ENCODE measurements at places on chromosomes 5 and 9.
A peak's percentile ranks its signal among the peaks of the same experiment; 100 is the strongest.

- DNase-seq, result no peak
Observed at GRCh38 chr9:113219969-113220368, 1.1 kb downstream of the FKBP15 start.

DNA sequence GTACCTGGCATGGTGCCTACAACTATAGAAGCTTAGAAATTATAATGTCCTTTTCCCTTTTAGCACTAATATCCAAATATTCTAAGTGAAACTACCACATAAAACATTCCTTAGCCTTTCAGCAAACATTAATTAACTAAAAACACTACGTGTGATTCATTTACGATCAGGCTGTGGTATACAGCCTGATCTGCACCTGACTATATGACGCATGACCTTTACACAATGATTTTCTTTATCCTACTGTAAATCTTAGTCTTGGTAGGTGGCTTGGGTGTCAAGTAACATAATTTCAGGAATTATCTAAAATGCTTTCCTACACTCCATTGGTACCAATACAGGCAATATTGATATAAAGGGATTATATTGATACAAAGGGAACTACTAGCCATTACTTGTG is 686.7 kb downstream of the DTWD2 start:
- DNase-seq, result no peak

- DNase-seq, result no peak
Observed at GRCh38 chr9:125681086-125681622, 25.9 kb downstream of the MAPKAP1 start.

GRCh38 chr9:81490605-81491331 is 198.6 kb downstream of the TLE1 start:
- DNase-seq, result no peak

DNA sequence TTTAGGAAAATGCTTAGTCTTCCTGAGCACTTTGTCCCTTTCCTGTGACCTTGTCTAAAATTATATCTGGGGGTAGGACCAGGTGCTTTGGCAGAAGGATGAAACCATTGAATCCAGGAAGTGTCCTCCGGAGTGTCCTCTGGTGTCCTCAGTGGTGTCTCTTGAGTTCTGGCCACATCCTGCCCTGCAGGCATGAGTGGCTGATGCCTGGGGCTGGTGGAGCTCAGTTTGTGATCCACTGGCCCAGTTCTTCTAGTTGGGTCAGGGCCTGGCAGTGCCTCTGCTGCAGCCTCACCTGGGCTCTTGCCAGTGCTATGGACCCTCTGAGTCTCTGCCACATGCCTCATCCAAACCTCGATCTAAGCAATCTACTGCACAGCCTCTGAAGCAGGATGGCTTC is 14.4 kb upstream of the TMED7 start:
- no peak for DNase-seq

- peak; percentile 49 for DNase-seq
Observed at GRCh38 chr5:95822542-95823181, at the start of gene GLRX. TSS of gene GLRX (minus strand) at chr5:95822726. CDS start at chr5:95822662, 64 bp downstream.

GRCh38 chr5:74293182-74293581 is 347.3 kb downstream of the ENC1 start:
- DNase-seq, result no peak

- DNase-seq, result no peak
Observed at GRCh38 chr5:145393426-145393825, 441.7 kb downstream of the PRELID2 start.

GRCh38 chr9:76557674-76558225 is 98.8 kb downstream of the GCNT1 start:
- DNase-seq, result no peak

GRCh38 chr9:76756268-76756640 is 8.0 kb upstream of the PCA3 start:
- no peak for DNase-seq

DNA sequence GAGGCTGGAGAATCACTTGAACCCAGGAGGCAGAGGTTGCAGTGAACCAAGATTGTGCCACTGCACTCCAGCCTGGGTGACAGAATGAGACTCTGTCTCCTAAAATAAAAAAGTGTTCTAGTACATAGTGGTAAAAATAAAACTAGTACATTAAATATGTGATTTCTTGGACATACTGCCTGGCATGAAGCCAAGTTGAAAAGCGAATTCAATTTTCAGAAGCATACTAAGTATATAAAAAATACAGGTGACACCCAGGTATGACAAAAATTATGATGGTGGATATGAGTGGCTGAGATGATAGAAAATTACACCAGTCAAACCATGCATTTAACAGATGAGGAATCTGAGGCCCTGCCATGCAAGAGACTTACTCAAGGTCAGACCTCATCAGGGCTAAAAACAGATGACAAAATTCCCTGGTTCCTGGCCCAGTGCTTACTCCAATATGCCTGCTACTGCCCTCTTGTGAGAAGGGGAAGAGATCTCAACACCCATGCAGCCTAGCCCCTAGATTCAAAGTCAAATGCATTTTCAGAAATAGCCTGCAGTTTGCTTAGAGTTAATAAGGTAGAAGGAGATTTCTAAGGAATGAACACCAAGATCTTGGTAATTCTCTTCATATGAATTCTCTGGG is 46.6 kb upstream of the GNPDA1 start:
- DNase-seq, result no peak

DNA sequence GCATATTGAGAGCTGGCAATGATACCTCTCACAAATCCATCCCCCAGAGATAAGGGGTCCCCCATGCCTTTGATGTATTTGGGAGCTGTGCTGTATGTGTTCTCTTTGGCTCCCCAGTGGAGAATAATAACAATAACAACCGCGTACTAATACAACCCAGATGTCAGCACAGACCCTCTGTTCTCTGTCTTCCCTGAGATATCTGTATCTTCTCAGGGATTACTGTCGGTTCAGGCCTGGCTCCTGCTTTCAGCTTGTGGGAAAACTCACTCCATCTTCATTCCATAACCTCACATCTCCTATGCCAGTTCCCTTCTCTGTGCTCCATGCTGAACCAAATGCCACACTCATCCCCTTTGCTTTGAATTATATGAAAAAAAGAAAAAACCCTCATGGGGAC is 76.2 kb downstream of the TMC1 start:
- no peak for DNase-seq

DNA sequence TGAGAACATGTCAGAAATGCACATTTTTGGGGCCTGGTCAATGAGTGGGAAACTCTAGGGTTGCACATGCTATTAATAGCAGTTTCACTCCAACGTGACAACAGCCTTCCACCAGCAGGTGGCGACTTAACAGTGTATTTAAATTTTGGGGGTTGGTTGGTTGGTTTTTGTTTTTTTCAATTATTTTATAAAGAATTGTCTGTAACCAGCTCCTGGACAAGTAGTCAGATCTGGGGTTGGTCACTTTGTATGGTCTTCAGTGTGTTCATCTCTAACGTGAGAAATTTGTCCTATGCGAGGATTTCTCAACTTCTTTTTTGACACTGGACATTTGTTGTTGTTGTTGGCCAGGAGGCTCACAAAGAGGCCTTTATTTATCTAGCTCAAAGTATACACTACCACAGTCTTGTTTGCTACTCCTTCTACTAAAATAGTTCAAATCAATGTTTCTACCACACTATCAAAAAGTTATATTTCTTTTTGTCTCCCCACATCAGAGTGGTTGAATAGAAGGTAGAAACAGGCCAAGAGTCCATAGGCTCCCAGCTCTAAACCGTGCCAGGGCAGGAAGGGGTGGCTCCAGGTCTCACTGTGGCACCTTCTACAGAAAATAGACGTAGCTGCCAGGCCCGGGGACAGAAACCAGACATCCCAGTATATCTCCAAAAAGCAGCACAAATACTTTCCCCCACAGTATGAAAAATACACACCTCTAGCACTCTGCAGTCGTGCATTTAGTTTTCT is 110.4 kb downstream of the TRPM6 start:
- DNase-seq, result peak; percentile 62

Data from T-helper 9 cell (primary cell).